ENCODE measurements at places on chromosomes 2 and 18. TPM values are rescaled to one million over a fixed set of nuclear protein-coding genes. Genes with fewer than 3 reads are reported as not detected.

DNA sequence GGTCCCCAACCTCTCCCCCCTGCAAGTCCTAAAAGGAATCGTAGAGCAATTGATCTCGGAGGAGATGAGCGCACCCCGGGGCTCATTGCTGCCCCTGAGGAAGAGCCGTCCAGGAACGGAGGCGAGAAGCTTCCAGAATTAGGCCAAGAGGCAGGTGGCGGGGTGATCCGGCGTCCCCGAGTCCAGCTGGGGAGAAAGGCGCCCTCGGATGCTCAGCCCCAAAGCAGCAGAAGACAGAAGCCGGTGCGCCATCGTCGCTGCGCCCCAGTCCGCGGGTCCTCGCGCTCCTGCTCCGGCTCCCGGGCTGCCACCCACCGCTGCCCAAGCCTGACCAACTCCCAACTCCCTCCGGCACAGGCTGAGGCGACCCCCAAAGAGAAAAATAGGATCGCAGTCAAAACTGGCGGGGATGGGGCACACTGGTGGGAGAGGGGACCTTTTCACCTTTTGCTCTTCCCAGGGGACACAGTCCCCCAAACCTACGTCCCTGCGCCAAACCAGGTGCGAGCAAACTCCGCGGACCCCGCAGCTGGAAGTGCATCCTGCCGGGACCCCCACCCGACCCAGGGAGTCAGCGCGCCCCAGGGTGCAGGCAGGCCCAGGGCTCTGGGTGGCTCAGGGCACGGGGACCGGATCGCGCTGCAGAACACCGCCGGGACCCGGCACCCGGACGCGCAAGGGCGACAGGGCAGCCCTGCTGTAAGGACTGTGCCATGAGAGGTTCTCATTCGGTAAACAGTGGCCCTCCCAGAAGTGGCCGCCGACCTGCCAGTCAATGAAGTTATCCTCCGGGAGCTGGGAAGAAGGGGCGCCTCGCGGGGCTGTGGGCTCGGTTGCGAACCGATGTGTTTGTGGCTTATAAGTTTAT is 8.4 kb upstream of the MEIS1 start:
- DNase-seq, result no peak

DNA sequence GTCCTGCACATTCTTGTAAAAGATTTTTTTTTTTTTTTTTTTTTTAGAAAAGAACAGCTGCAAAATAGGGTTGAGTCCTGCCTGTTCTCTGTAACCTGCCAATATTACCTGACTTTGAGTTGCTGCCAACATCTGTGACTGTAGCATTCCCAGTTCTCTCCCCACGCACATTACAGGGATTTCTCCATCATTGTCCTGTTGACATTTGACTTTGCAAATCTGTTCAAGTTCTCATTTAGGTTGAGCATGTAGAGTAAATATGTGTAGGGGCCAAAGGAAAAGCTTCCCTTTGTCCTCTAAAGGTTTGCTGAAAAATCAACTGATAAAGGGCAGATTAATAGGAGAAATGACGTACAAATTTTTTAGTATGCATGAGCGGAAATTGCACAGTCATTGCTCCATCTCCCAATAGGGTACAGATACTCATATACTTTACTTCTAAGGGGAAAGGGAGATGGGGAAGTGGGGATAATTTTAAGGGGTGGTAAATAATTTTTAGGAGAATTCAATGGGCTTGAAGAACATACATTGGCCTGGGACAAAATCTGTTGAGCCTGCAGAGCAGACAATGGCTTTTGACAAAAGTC is 385.5 kb downstream of the PIK3C3 start:
- DNase-seq, result no peak

GRCh38 chr2:66239655-66240054 is 195.3 kb upstream of the MEIS1 start:
- no peak for DNase-seq

The PLA2R1 gene
- 2.0 TPM for polyA plus RNA-seq

DNA sequence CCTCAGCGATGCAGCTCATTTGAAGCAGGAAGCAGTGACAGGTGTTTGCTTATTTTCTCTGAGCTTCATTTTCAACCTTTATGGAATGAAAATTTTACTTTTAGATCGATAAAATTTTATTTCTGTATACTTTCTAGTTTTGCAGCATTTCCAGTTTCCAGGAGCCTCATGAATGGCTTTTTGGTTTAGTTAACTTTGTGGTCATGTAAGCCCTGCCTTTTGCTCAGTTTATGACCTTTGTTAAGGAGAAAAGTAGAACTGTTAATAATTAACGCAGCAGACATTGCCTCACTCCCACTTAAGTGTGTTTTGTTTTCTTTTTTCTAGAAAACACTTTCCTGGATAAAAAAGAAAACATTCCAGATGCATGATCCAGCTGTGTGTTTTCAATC is 4.4 kb upstream of the FARP2 start:
- DNase-seq, result no peak

Data from AG04450 (cell line).